Lung (tissue), 17 donors: ENCODE measurements at places on chromosomes 5 and 9. TPM values are rescaled to one million over a fixed set of nuclear protein-coding genes. Genes with fewer than 3 reads are reported as not detected.

DNA sequence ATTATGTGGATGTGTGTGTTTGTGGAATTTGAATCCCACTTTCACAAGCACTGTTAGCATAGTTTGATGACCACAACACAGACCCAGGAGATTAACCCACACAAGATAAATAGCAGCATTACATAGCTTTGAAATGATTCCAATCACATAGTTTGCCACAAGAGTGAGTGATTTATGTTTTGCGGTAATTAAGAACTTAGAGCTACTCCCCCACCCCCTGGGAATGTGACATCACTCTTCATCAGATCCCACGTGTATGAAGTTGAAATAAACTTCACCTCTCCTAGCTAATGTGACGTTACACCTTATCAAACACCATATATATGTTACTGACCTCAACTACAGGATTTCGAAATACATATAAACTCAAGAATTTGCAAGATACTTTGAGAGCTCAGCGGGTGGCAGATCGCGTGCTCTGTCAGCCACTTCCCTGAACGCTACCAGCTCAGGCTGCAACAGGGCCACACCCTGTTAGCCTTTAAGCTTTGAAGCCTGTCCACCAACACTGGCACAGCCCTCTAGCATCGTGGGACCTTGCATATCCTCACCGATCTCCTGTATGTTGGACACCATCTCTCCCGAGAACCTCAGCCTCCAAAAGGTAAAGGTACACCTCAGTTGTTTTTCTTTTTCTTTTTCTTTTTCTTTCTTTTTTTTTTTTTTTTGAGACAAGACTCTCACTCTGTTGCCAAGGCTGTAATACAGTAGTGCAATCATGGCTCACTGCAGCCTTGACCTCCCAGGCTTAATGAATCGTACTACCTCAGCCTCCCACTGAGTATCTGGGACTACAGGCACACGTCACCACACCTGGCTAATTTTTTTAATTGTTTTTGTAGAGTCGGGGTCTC is 1.7 kb upstream of the AGTPBP1 start:
- DNase-seq: no peak
- no peak overlapping the region for H3K27ac ChIP-seq
- H3K4me1 ChIP-seq: peaks cover 4% of the 10 kb centered on the region
- H3K36me3 ChIP-seq: no peaks in the 10 kb centered on the region
- no peaks in the 10 kb centered on the region for H3K27me3 ChIP-seq

DNA sequence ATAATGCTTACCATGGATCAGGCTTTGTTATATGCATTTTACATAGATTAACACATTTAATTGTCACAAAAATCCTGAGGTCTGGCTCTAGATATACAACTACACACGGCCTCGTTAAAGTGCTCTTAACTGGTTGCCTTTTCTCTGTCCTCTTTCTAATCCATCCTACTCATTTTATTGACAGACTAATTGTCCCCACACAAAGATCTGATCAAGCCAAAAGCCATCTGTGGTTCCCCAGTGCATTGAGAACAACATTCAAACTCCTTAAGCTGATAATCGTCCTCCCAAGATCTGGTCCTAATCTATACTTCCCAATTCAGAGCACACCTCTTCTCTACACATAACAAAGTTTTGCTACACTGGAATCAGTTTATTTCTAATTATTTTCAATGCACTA is 23.9 kb upstream of the PPP2R2B start:
- no peak for DNase-seq
- H3K27me3 ChIP-seq: no peaks in the 10 kb centered on the region
- H3K4me3 ChIP-seq: no peak overlapping the region
- H3K4me1 ChIP-seq: no peaks in the 10 kb centered on the region
- H3K27ac ChIP-seq: no peak overlapping the region

- no peaks in the 10 kb centered on the region for H3K36me3 ChIP-seq
- H3K27ac ChIP-seq: no peak overlapping the region
- no peak for DNase-seq
- no peak overlapping the region for H3K4me3 ChIP-seq
- no peaks in the 10 kb centered on the region for H3K4me1 ChIP-seq
- no peaks in the 10 kb centered on the region for H3K27me3 ChIP-seq
Measured at GRCh38 chr5:38059876-38060275, 198.5 kb upstream of the EGFLAM start.

DNA sequence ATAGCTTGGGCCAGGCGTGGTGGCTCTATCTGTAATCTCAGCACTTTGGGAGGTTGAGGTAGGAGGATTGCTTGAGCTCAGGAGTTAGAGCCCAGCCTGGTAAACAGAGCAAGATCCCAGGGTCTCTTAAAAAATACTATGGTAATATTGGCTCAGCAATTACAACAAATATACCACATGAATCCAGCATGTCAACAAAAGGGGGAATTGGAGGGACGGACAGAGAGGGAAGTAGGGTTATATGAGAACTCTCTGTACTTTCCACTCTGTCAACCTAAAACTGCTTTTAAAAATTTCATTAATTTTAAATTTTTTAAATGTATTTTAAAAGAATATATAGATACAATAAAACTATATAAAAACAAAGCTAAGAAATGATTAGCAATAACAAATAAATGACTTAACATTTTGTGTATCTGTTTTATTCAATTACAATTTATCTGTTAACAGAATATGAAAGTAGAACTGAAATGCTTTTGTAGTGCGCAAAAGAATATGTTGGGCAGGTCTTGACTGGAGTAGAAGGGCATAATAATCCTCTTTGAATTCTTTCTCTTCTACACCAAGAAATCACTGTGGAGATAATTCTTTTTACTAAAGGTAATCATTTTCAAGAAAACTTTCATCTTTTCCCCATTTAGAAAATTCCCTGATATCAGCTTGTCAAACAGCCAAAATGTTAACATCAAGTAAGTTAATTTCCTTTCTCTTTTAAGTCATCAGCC is 12.9 kb upstream of the CDC42SE2 start:
- no peak overlapping the region for H3K4me3 ChIP-seq
- DNase-seq: no peak
- H3K4me1 ChIP-seq: no peaks in the 10 kb centered on the region
- H3K27me3 ChIP-seq: no peaks in the 10 kb centered on the region
- no peak overlapping the region for H3K27ac ChIP-seq

The PLPP7 gene
- 1.8 TPM for total RNA-seq

DNA sequence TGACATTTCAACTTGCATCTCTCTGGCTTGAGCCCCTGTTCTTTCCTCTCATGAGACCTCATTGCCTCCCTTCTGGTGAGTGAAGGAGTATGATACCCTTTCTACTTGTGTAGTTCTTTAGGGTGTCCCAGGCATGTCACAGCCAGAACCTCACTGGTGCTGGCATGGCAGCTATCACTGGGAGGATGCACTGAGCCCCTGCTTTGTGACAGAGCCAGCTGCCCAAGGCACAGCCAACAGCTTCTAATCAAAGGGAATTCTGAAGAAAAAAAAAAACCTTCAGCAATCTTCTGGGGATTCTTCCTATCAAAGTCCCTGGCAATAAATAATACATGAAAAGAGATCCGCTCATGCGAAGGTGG is 652.6 kb upstream of the KLF4 start:
- no peaks in the 10 kb centered on the region for H3K36me3 ChIP-seq
- DNase-seq: no peak
- H3K4me1 ChIP-seq: peaks cover 6% of the 10 kb centered on the region
- no peak overlapping the region for H3K4me3 ChIP-seq
